ENCODE measurements at places on chromosomes 3 and 15.

- no peak for DNase-seq
Measured at GRCh38 chr3:123296836-123297626, 95.3 kb downstream of the SEC22A start.

DNA sequence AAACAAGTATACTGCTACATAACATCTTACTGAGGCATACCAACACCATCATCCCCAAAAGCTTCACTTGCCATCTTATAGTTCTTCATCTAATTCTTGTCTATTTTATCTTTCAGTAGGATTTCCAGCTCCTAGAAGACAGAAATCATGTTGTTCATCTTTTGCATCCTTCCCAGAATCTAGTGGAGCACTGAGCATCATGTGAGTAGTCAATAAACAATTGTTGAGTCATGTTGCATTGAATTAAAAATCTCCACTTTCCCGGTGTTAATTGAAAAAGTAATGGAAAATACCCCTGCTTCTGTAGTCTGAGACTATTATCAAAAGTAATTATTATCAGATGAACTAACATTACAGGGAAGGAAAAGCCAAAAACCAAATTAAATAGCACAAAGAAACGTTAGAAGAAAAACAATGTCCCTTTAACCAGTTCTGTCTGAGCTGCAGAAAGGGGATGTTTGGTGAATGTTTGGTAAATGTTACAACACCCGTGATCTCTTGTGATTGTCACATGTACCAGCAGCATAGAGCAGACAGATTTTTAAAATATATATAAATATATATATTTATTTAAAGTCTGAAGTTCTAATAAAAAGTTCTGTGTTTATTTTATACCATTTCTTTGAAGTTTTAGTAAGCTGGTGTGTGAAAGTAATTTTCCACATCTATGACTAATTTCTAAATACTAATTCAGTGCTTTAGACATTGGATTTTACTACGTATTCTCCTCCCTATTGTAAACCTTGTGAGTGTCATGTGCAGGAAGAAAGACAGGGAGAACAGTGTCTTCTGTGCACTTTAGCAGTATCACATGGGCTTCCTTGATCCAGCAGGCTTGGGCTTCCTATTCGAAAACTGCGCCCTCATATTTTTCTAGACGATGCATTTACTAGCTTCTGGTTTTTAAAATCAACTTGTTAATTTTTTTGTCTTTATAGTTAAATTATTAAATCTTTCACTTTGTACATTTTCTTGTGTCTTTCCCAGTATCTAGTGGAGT, 85.6 kb downstream of the RAP2B start:
- no peak for DNase-seq

GRCh38 chr3:128226795-128227395, 73.6 kb downstream of the EEFSEC start:
- no peak for DNase-seq

- no peak for DNase-seq
Measured at GRCh38 chr3:143001034-143001368, 369 bp upstream of the U2SURP start.

- DNase-seq: no peak
Measured at GRCh38 chr3:8589880-8590556, 54.6 kb downstream of the SSUH2 start.

DNA sequence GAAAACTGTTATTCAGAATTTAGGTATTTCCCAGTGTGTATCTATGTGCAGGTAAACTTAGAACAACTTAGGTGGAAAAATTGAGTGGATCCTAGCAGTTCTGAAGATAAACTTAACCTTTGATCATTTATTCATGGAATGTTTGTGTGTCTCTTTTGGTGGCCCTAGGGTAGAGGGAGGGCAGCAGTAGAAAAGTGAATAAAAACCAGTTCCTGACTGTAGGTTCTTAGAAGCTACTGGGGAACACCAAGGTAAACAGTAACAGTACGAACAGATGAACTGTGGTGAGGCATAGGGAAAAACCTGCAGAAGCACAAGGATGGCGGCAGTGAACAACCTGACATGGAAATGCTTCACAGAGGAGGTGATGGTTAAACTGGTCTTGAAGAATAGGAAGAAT, 2.5 kb downstream of the SNRK start:
- no peak for DNase-seq

DNA sequence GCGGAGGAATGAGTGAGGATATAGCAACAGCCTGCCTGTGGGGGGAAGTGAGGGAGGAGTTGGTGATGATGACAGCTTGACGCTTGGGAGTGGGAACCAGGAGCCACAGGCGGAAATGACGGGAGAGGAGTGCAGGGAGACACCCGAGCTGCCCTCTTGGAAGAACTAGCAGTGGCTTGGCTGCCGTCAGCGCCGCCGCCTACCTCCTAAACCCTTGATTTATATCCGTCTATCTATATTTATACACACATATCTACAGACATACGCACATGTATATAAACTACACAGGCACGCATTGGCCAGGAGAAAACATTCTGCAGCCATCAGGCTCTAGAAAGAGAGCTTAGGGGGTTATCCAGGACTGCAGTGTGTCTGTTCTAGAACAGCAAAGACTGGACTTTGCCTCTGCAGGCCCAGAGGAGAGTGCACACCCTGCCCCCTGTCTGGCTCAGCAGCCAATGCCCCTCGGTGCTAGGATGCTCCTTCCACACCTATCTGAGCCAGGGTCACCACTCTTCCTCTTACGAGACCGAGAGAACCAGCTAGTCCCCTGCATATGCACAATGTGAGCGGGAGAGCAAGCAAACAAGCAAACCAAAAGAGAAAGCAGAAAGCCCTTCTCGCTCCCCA, 45.3 kb upstream of the MAGEF1 start:
- no peak for DNase-seq

DNA sequence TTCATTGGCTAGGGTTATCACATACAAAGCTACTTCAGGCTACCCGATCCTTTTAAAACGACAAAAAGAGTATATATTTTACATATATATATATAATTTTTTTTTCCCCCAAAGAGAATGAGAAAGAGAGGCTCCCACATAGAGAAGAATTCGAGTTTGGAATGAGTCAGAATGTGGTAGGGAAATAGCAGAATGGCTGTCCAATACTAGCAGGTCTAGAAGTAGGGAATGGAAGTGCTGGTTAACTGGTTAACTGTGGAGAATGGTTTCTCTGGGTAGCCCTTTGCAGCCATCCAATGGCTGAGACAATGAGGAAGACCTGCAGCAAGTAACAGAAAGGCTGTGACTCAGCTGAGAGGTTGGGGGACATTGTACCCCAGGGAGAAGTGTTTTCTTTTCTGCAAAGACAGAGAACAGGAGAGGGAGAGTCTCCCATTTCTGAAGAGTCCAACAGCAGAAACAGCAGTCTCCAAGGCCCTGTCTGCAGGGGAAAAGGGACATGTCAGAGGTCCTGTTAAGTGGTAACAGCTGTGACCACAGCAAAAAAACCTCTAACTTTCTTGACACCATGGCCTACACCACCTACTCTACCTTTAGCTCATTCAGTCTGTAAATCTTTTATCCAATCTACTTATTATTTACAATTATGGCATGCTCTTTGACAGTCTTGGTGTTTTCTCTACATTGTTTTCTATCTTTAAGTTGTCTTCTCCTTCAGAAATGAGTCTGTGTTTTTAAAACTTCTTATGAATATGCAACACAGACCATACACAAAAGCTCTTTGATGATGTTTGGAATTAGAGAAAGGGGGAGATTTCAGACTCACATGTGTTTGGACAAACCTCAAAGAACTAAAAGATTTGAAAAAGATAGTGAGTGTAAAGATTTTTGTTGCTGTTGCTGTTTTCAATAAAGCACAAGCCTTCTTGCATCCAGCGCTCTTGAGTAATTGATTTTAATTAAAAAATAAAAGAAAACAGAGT, 116.1 kb upstream of the SLC7A14 start:
- DNase-seq: peak; percentile 20

DNA sequence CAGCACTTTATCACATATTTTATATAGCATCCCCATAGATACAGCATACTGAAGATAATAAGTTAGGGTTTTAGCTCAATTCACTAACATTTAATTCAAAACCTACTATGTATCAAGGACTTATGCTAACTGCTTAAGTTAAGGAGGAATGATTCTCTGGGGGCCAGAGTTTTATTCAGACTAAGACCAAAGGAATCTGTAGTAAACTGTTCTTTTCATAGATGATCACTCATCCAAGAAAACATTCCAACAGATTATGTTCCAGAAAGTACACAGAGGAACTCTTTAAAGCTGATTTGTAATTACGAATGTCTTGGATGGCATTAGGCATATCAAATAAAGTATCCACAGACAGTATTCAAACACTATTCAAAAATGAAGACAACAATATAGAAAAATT, 226.4 kb downstream of the SCAPER start:
- DNase-seq: peak; percentile 50

GRCh38 chr3:116342499-116342898, 102.8 kb downstream of the LSAMP start:
- DNase-seq: no peak

GRCh38 chr3:45579251-45579650, 15.3 kb upstream of the LIMD1 start:
- DNase-seq: no peak

DNA sequence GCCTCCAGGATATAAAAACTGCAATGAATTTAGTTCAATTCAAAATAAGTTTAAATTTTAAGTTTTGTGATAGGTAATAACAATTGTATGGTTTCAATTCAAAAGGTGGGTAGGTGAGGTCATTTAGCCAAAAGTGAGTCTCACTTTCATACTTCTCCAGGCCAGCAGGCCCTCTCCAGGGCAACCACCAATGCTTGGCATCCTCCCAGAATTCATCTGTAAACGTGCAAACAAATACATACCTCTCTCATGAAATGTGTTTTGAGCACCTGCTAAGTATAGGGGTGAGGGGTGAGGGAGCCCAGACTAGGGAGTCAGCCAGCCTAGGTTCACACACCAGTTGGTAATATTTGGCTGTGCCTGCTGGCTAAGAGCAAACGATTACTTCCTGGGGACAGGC, 22.0 kb upstream of the RBSN start:
- no peak for DNase-seq

DNA sequence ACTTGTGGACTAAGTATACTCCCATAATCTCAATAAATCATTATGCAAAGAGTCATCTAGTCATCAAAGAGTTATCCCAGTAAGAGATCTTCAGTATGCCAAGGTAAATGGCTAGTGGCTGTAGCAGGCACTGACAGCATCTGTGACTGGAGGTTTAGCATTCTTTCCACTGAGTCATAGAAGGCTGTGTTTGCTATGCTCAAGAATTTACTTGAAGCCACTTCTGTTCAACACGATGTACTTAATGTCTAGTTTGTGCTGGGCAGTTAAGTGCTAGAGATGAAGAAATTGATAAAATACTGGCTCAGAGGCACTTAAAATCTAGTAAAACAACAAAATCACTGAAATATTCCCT, 13.0 kb downstream of the ZBED2 start:
- DNase-seq: peak; percentile 96

DNA sequence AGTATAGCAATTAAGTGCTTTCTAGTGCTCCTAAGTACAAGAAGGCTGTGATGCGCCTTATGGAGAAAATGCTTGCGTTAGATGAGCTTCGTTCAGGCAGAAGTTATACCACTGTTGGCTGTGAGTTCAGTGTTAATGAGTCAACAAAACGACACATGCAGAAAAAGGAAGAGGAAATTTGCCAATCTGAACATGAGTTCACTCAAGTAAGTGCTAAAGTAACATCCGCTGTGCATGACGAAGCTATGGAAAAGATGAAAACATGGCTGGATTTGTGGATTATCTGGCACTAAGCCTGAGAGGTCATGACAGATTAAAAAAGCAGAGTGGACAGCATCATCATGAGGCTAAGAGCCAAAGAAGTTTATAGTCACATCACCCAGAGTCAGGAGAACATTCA, 36.9 kb downstream of the SH3BP5 start:
- DNase-seq: no peak

DNA sequence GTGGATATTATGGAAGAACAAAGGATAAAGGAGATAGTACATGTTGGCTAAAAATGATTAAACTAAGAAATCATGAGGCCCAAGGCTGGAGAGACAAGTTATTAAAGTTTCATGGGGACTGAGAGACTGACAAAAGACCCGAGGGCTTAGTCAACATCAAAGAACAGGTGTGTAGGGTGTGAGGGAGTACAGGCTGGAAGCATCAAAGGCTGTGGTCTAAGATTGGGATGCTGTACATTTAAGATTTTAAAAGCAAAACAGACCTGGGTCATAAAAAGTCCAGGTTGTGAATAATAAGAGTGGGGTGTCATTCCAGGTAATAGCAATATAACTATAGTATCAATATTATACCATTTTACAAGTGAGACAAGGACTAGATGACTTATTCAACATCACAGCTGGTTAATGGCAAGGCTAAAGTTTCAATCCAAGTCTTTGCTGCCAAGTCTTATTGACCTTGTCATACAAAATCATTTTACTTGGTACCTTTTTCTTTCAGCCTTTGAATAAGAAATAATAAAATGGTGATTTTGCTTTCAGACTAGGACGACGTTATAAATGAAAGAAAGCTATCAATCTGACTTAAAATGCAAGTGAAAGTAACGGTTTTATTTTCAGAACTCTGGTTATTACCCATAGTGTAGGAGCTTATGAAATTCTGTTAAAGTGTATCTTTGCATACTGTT, 211.6 kb downstream of the TNIK start:
- DNase-seq: no peak

DNA sequence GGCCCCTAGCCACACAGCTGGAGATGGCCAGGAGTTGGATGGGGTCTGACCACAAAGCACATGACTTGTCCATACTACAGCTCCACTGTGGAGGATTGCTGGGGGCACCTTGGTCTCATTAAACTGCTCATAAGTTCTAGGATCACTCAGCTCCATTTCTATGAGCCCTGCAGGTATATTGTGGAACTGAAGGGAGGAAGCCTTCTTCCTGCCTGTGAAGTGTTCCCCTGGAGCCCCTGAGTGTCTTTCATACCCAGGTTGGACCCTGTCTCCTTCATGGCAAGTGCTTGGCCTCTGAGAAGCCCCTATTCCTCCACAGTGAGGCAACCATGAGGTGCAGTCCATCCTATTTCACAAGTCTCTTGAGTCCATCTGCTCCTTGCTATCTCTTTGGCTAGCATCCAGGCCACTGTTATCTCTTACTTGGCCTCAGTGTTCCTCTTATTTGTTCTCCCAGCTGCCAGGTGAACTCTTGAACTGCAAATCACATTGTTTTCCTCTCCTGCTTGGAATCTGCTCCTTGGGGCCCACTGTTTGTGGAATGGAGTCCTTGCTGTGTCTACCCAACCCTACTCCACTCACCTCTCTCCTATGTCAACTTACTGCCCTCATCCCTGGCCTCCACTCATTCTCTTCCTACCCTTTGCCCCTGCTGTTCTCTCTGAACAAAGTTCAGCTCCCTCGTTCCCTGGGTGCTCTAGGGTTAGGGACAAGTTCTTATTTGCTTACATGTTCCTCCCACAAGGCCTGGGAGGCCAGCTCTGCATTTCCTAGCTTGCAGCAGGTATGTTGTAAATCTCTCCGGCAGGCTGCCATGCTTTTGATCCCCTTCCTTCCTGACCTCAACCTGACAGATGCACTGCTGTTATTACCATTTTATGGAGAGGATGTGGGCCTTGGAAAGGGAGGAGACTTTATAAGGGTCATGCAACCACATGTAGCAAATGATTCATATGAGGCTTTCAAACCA, 1.2 kb downstream of the ACOX2 start:
- no peak for DNase-seq

GRCh38 chr3:117400303-117400702, 690.7 kb downstream of the TUSC7 start:
- no peak for DNase-seq

GRCh38 chr3:48684480-48685143, 1.1 kb downstream of the NCKIPSD start:
- DNase-seq: no peak

- no peak for DNase-seq
Measured at GRCh38 chr15:52503788-52504496, 24.7 kb downstream of the MYO5A start.

- DNase-seq: no peak
Measured at GRCh38 chr3:4957978-4958377, 21.3 kb upstream of the BHLHE40 start.

Data from RCC 7860 (cell line).